ENCODE measurements at places on chromosomes 2 and 18.
A peak's percentile ranks its signal among the peaks of the same experiment; 100 is the strongest.

GRCh38 chr2:111707700-111708099 is 176.3 kb downstream of the ANAPC1 start:
- peak; percentile 44 for DNase-seq

DNA sequence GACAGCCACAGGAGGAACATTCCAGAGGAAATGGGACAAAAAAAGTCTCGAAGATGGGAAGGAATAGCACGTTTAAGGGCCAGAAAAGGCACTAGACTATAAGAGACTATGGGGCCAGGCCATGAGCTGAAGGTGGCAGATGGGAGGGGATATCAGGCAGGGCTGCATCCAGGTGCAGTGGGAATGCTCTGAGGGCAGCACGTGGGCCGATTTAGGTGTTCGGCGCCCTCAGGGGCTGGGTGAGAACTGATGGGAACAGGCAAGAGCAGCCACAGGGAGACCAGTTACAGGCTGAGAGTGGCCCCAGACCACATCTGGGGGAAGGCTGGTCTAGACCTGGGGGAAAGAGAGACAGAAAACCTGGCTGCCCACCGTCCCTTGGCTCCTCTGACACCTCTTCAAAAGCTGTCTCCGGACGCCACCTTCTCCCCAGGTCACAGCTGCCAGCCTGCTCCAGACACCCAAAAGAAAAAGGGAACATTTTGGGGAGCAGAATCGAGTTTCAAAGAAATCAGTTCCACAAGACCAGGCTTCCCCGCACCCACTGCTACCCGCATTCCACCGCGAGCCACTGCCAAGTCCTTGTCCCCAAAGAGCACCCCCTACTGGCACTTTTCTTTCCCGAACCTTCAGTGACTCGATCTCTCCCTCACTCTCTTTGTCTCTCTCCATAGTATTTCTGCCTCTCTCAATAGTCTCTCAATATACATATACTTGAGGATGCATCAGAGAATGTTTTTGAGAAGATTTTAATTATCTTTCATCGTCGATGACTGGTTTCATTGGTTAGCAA is 190.1 kb upstream of the AGAP1 start:
- DNase-seq, result peak; percentile 80

- DNase-seq, result peak; percentile 8
Observed at GRCh38 chr2:127620866-127621265, 25.1 kb upstream of the GPR17 start.

DNA sequence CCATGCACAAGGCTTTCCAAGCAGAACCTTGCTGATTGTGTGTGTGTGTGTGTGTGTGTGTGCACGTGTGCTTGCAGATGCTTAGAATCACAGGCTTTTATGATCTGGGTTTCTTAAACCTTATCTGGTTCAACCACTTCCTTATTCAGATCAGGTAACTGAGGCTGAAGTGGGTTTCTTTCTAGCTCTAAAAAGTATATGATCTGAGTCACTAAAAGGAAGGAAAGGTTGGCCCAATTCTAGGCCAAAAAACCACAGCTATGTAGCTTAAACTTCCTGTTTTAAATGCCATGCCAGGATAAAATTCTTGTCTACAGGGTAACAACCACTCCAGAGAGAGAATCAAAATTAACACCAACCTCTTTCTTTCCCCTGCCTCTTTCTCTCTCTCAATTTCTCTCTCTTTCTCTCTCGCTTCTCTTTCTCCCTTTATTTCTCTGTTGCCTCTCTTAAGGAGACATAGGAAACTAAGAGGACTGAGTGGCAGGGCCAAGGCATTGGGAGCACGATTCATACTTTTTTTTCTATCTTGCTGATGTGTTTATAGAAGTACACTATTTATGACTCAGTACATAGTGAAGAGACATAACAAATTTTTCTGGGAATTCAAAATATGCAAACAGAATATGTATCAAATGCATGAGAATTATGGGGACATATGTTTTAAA is 140.3 kb downstream of the TRIB2 start:
- no peak for DNase-seq

Data from osteocyte (in vitro differentiated cells).